ENCODE measurements at places on chromosomes 2 and 18.

GRCh38 chr2:193679847-193680246 is 1485.1 kb upstream of the TMEFF2 start:
- DNase-seq, result no peak

DNA sequence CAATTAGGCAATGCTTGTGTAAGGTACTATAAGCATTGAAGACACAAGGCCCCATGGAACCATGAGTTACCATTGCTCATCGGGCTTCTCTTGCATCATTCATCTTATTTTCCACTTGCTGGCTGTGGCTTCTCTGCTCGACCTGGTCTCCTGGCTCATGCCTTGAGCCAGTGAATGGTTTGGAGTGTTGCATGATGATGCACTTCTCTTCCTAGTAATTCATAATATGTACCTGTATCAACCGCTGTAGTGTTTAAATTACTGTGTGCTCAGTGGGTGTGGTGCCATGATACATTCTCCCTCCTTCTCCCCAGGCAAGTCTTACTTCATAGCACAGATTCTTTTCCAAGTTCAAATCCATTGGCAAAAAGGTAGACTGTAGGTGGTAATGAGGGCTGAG is 66.8 kb downstream of the ABCA12 start:
- no peak for DNase-seq

DNA sequence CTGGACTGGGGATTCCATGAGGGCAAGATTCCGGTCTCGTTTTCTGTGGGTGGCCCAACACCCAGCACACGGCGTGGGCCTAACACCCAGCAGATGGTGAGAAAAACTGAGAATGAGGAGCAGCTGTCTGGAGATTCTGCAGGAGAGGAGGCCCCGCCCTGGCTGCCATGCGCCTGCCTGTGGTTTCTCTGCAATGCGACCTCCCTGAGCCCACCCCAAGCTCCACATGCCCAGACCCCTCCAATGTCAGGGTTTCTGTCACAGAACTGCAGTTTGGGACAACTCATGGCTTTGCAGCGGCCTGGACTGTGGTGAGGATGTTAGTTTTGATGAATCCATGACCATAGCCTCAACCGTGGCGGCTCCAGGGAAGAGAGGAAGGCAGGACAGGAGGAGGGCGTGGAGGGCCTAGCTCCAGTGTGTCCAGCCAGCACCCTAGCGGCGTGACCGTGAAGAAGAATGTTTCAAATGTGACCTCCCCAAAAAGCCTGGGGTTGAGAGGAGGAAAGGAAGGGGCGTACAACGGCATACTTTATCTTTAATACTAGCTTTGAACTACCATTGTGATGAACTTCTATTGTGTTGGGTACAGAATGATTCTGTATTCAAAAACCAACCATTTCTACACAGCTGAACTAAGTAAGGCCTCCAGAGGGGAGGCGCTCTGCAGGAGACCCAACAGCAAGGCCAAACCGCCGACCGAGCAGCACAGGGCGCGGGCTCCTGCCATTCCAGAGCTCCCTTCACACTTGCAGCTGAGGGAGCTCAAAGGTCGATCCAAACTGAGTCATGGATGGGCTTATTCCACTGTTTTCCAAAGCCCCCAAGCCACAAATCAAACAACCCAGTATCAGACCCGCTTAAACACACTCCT is 3.4 kb downstream of the PXDN start:
- no peak for DNase-seq

DNA sequence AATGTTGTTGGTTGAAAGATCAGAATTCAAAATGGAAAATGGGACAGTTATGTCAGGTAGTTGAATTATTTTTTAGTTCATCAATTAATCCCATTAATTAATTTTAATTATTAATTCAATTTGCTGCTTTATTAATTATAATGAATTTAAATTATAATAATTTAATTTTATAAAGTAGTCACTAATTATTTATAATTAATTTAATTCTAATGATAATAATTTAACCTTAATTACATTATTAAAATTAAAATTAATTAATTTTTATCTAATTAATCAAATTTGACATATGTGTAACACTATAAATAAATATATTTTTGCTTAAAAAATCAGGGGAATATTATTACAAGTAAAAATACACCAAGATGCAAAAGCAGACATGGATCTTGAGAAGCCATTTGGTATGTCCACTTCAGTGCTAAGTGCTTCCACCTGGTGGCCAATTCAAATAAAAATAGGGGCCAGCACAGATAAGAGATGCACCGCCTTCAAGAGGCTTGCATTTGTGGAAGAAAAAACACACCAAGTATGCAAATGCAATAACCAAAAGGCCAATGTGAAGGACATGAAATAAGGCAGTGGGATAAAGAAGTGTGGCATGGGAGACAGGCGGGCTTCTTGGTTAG is 73.2 kb downstream of the MBP start:
- no peak for DNase-seq

GRCh38 chr2:19801367-19802080 is 100.3 kb downstream of the TTC32 start:
- DNase-seq, result no peak

DNA sequence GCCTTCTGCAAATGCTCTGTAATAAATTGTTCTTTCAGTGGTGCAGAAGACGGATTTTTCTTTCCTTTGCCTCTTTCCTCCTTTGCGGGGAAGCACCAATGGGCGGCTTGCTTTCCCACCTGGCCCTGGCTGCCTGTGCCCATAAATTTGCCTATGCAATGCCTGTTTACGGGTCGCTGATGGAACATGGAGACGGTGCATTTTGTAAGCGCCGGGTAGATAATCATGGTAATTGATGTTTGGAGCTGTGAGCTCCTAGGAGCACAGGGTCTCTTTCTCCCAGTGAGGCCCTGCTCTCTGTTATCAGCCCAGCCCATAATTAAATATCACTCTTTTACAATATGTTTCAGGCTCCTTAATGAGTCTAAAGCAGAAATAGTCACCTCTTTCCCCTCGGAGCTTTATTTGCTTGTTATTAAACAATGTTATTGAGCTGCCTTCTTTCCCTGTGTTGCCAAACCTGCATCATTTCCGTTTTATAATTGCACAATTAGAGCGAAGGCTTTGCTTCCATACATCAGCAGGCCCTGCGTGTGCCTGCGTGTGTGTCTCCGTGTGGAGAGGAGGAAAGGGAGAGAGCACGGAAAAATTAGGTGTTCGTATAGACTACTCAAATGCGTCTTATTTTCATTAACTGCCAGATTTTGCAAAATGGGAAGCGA is 437.4 kb upstream of the POU3F3 start:
- DNase-seq, result no peak

DNA sequence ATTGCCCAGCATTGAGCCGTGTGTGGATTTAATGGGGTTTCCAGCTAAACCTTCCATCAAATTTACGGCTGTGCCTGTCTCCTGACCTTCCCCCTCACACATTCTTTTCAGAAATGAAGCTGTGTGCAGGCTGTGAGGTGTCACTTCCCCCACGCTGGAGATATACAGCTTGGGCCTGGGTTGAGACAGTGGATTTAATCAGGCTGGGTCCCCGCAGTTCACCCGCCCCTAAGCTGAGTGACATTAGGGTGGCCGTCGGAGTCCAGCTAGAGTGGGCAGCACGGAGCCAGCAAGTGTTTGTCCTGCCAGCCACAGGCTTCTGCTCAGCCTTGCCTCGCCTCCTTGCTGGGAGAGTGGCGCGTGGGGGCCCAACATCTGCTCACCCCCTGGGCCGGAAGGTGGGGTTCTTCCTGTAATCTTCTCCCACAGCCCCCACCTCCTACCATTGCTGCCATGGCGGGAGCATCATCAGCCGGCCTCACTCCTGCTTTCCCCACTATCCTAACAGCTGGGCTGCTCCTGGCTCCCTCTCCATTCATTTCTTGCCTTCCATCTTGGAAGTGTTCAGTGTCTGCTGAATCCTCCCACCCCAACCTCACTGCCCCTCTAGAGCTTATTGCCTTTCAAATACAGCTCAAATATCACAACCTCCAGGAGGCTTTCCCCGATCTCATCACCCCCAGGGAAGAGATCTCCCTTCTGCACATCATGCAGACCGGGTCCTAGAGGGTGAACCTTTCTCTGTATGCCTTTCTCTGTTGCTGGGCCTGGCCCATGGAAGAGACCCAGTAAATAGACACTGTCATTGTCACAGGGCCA is 149.0 kb downstream of the GLI2 start:
- no peak for DNase-seq

DNA sequence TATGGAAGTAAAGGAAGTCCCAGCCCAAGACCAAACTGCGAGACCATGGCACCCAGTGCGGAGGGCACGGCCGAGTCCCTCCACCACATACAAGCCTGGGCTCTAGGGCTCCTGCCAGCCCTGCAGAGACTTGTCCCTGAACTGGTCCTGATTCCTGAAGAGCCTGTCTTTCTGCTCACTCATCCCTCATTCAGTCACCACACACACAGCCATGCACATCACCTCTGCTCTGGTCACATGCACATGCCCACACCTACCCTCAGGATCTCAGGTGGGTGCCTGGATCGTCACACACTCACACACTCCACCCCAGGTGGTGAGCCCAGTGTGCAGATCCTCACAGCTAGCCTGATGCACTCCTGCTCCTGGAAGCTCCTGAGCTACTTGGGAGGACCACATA is 71.4 kb upstream of the LAPTM4A start:
- DNase-seq, result no peak

All from activated CD4-positive, alpha-beta T cell treated with anti-CD3 and anti-CD28 coated beads, Interleukin-2, amount 50 U/mL, for 24 hours (primary cell).